ENCODE measurements at places on chromosomes 13 and 19. TPM values are rescaled to one million over a fixed set of nuclear protein-coding genes. Genes with fewer than 3 reads are reported as not detected.

GRCh38 chr13:109945206-109945960 is 159.0 kb upstream of the IRS2 start:
- DNase-seq: no peak

DNA sequence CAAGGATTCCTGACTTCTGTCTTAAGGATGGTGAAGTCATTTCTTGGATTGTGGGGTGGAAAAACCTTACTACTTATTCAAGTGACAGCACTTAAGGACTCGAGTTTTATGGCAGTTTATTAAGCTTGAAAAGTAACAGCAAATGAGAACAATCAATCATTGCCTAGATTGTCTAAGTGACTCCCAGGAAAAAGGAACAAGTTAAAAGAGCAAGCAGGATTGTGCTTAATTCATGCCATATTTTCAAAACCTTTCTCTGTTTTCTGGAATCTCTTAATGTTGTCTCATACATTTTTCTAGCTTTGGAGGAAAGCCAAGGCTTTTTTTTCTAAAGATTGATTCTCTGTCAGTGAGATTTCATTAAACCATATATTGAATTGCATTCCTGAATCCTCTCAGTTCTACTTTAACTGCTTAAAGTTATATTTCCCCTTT is 236.2 kb upstream of the HTR2A start:
- DNase-seq: no peak

The CBY2 gene
- not detected for total RNA-seq

- DNase-seq: no peak
Measured at GRCh38 chr19:4386041-4386782, 14.1 kb downstream of the SH3GL1 start.

DNA sequence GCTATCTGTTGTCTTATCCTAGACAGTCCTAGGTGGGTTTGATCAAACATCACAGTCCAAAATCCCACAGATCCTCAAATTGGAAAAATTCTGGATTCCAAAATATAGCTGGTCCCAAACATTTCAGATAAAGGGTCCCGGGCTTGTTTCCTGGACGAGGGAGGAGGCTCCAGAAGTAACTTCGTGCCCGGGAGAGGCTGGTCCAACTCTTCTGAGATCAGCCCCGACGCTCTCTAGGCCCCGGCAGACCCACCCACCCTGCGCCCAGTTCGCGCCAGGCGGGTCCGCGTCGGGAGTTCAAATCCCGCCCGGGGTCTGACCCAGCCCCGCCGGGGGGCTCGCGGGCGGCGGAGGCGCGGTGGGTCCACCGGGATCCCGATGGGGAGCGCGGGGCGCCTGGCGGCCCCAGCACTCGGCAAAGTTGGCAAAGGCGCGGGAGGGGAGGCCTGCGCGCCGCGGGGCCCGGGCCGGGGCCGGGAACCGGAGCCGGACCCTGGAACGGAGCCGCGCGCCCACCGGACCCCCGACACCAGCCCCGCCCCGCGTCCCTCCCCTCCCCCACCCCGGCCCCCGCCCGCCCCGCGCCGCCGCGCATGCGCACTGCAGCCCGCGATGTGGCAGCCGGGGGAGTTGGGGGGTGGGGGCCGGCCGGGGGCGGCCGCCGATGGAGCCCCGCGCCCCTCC is 513 bp downstream of the MIER2 start:
- no peak for DNase-seq

DNA sequence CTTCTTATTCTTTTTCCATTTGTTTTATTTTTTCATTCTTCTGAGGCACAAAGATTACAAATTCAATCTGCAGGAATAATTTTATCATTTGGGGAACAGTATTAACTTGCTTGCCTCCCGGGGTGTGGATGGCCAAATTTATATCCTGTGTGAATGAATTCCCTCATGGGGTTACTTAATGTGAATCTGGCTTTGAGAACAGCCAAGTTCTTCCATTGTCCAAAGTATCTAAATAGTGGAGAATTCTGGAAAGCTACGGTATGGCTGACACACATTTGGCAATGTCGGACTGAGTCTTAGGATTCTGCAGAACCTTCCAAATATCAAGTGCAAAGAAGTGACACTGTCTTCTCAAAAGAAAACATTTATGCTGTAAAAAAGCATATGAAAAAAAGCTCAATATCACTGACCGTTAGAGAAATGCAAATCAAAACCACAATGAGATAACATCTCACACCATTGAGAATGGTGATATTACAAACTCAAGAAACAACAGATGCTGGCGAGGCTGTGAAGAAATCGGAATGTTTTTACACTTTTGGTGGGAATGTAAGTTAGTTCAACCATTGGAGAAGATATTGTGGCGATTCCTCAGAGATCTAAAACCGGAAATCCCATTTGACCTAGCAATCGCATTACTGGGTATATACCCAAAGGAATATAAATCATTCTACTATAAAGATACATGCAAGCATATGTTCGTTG is 620.2 kb downstream of the EFNB2 start:
- DNase-seq: no peak

- peak; percentile 90 for DNase-seq
Measured at GRCh38 chr19:15248648-15249527, 16.6 kb upstream of the EPHX3 start.

The FAM83E gene
- total RNA-seq: not detected

DNA sequence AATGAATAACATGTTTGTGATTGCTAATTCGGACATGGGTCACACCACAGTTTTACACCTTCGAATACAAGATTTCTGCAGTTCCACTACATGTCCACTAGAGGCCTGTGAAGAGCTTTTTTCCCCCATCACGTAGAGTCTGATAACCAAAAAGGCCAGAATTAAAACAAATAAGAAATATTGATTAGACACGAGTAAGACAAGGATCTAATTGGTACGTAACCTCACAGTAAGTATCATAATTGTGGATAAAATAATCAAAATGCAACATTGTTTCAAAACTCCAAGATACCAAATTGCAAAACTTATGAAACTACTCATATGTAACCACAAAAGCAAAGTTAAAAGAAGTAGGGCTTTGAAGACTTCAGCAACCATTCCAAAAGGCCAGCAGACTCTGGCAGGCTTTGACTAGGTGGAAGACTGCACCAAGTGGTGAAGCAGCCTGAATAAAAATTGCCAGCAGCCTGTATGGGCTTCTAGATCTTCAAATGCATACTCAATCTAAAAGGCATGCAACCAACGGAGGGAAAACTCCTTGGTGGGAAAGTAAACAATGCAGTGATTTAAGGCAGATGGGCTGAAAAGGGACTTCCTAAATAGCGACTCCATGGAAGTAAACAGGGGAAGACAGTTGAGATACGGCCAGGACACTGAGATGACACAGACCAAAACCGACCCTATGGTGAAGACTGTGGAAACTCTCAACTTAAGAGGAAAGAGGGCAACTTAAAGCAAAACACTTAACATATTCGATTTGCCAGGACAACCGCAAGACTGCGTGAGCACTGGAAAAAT is 56.7 kb downstream of the STARD13 start:
- no peak for DNase-seq

DNA sequence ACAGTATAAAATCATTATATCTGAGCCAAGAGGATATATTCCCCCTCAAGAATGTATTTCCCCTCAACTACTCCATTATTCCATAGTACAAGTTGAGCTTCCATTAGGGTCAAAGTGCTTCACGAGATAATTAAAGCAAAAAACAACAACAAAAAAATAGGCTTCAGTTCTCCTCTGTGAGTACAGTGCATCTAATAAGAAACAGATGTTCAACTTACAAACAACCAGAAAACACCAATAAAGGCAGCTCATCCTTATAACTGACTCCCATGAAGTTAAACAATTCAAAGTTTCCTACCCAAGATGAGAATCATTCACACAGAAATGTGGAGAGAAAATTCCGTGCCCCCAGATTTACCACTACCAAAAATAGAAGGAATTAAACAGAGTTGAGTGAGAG is 854.4 kb downstream of the PCDH9 start:
- no peak for DNase-seq

DNA sequence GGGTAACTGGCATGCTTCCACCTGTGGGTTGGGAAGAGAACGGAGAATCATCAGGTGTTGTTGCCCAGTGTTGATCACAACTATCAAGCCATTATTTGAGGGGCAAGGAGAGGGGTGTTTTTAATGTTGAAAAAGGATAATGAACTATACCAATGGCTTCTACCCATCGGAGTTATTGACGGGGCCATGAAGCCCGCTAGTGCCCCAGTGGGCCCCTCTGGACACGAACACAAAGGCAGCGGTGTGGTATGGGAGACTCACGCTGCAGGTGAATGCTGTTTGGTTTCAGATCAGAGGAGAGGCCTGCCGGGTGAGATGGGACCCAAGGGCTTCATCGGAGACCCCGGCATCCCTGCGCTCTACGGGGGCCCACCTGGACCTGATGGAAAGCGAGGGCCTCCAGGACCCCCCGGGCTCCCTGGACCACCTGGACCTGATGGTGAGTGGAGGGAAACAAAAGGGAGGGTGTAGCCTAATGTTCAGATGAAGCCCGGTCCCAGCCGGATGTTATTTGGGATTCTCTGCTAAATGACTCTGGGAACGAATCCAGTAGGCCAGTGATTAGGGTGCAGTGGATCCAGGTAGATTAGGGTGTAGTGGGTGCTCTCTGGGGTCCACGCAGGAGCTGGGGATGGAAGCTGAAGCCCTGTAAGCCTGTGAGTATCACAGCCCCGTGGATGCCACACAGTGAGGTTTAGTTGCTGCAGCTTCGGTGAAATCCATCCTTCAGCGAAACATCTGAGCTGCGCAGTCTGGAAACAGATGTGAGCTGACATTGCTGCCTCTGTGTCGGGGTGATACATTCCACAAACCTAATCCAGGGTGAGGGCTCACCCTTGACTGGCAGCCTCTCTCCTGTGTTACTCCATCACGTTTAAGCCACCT is 111.3 kb downstream of the RAB20 start:
- no peak for DNase-seq
